Activated gamma-delta T cell (primary cell): ENCODE measurements at places on chromosomes 2 and 18.

- DNase-seq, result no peak
Measured at GRCh38 chr2:204470178-204470620, 75.1 kb upstream of the PARD3B start.

DNA sequence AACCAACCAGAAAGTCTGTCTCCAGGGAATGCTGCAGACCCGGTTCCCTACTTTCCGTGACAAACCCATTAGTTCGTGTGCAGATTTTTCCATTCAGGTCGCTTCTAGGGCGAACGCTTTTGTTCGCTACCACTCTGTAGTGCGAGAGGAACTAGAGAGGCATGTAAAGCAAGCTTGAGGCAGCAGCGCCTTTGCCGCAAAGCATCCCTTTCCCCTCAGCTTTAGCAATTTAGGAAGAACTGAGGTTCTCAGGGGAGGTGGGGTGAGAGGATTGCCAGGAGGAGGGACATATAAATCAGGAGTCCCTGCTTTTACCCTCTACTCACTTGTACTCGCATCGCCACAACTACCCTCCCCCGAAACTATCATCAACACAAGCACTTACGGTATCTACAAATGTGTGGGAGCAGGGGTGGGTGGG, 748 bp upstream of the ZNF804A start:
- no peak for DNase-seq

DNA sequence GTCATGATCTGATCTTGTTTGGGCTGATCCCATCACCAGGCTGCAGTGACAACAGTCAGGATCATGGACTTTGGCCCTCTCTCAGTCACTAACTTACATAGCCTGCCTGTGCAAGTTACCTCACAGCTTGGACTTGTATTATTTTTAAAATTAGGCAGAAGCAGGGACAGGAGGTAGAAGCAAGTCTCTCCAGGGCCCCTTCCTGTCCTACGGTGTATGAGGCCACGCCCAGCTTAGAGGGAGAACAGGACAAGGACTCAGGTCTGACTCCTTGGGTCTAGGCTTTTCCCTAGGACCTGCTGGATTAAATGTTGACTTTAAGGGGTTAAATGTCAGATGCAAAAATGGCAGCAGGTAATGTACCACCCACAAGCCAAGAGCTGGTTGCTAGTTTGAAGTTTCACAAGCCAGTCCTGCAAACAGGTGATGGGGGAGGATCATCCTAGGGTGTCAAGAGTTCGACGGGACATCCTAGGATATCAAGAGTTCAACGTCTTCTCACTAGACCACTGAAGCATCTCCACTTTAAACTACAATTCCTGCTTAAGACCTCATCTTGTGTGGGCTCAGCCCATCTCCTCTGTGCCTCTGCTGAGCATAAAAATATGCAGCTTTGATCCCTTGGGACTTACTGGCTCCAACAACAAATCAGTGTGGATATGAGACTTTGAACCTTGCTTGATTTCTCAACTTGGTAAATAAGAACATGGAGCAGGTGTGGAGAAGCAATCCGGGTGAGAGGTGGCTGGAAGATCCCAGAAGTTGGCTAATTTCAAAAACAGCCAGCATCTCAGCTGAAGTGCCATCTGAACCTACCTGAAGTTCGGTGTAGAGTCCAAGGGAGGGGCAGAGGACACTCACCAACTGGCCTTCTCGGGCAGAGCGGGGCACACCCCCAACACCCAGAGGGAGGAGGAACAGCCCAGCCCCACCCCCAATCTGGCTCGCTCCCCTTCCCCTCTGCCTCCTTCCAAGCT, 39.5 kb downstream of the SFXN5 start:
- no peak for DNase-seq

- DNase-seq, result no peak
Measured at GRCh38 chr18:36406805-36407204, 109.3 kb downstream of the FHOD3 start.

DNA sequence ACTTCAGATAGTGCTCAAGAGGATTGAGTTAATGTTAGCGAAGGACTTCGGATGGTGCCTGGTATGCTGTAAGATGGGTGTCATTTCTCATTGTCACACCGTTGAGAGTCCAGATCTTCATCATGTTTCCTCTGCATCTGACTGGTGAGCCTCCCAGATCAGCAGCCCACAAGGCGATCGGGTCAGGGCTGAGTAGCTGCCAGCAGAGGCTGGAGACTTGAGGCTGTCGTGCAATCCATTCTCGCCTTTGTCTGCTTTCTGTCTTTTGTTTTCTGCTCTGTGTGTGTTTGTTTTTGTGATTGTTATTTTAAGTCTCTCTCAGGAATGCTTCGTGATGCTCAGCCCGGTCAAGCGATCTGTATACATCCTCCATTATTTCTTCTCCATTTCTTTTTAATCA, 95.8 kb downstream of the TGOLN2 start:
- DNase-seq, result no peak

DNA sequence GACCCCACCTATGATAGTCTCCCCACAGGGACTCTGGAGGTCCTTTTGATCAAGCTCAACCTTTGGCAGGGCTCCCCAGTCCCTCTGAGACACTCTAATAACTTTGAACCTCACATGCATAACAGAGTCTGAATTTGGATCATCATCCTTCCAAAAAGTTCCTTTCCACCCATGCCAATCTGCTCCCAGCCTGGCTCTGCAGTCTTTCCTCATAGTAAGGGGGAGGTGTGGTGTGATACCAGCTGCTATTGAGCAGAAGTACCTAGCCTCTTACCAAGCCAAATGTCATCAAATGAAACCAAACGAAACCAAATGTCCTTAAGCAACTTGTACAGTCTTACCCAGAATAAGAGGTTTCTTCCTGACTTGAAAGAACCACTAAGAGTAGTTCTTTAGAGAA, 36.5 kb downstream of the DTNA start:
- DNase-seq, result no peak

- no peak for DNase-seq
Measured at GRCh38 chr2:21041462-21041861, 2.4 kb downstream of the APOB start.
